Activated T-cell treated with anti-CD3 and anti-CD28 coated beads for 1 hour (primary cell): ENCODE measurements at places on chromosomes 2 and 18.

DNA sequence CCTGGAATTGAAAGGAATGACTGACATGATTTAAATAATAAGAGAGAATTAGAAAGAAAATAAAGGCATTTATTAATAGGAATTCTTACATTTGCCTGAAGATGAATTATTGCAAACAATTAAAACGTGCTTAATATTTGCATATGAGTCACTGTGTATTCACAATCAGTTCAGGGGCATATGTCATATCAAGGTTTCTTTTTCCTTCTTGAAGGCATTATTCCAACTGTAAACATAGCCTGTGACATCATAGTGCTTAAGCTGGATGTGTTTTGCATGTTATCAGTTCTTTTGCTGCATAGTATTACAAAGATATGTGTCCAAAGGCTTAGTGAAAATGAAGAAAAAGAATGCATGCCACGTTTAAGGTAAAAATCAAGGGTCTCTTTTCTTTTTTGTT is 80.8 kb downstream of the MEIS1 start:
- DNase-seq: no peak

GRCh38 chr2:158922601-158923000 is 45.8 kb upstream of the TANC1 start:
- no peak for DNase-seq

GRCh38 chr2:240811346-240812300 is 8.4 kb downstream of the KIF1A start:
- no peak for DNase-seq

DNA sequence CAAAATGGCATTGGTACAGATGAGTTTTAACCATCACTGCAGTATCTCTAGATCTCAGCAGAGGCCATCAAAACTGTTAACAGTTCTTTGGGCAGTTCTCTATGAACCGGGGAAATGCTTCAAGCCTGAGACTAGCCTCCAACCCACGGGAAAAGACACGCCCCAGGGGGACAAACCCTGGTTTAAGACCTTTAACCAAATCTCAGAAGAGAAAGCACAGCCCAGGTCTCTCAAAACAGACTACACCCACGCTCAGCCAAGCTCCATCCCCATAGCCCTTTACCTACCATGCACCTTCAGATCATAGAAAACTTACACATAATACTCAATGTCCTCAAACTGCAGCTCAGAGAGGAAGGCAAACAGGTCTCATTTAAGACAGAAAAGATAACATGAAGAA is 78.3 kb downstream of the TMEM163 start:
- no peak for DNase-seq

DNA sequence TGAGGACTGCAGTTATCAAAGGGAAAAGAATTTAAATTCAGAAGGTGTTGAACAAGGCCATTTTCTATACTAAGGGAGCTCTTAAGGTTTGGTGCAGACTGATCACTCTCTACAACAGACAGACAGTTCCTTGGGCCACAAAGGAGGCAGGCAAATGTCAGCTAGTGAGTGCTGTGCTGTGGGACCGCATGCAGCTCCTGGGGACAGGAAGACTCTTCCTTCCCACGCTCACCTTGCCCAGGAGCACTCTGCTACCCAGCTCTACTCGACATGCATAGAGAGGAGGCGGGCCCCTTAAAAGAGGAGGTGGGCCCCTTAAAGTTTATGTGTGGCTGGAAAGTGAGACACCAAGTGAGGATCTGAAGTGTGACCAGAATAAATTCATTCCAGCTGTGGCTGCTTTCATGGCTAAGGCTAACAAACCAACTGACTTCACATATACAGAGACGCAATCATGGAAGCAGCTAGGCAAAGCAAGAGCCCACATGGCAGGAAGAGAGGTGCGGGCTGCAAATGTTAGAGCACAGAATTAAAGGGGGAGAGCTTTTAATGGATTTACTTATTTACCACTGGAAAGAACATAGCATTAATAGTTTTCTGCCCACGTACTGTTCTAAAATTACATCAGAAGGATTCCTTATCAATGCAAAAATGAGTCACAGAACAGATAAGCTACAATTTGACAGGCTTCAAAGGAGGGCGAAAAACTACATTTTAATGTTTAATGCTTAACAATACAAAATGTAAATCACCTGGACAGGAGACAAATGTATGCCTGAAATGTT is 101.4 kb upstream of the RNU4ATAC start:
- no peak for DNase-seq

DNA sequence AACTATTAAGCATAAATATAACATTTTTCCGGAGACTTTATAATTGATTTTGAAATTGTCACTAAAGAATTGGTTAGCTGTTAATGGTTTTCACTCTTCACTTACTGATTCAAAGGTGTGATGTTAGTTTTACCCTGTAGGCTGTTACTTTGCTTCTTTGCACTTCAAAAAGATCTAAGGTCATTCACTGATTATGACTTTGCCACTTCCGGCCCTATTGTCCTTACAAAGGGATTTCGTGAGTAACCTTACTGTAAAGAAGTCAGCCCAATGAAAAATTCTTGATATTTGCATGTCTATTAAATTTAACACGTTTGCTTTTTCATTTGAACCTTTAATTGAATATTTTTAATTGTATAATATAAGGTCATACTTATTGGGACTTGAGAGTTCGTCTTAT is 61.4 kb downstream of the GREB1L start:
- no peak for DNase-seq

GRCh38 chr2:41720331-41721251 is 327.2 kb upstream of the PKDCC start:
- no peak for DNase-seq

- DNase-seq: no peak
Measured at GRCh38 chr2:177881008-177881747, 191.4 kb downstream of the PDE11A start.

GRCh38 chr18:68714366-68714711 is 569 bp downstream of the TMX3 start:
- DNase-seq: no peak

- DNase-seq: no peak
Measured at GRCh38 chr18:58228176-58228575, 184.2 kb downstream of the NEDD4L start.

DNA sequence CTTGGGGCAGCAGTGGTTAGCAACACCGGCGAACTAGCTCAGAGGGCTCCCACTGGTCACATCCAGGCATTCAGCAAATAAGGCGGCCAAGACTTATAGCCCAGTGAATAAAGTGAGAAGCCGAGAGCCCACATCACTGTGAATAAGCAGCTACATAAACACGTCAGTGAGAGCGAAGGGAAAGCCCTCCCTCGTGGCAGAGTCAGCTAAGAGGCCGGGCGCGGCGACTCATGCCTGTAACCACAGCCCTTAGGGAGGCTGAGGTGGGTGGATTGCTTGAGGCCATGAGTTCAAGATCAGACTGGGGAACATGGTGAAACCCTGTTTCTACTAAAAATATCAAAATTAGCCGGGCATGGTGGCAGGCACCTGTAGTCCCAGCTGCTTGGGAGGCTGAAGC is 5.2 kb downstream of the D2HGDH start:
- no peak for DNase-seq

GRCh38 chr18:13225261-13225660 is 6.7 kb downstream of the LDLRAD4 start:
- DNase-seq: no peak
